Activated T-helper 17 cell treated with anti-CD3 and anti-CD28 coated beads, Interleukin-2, amount 50 U/mL, for 72 hours (primary cell): ENCODE measurements at places on chromosomes 12 and 14.

DNA sequence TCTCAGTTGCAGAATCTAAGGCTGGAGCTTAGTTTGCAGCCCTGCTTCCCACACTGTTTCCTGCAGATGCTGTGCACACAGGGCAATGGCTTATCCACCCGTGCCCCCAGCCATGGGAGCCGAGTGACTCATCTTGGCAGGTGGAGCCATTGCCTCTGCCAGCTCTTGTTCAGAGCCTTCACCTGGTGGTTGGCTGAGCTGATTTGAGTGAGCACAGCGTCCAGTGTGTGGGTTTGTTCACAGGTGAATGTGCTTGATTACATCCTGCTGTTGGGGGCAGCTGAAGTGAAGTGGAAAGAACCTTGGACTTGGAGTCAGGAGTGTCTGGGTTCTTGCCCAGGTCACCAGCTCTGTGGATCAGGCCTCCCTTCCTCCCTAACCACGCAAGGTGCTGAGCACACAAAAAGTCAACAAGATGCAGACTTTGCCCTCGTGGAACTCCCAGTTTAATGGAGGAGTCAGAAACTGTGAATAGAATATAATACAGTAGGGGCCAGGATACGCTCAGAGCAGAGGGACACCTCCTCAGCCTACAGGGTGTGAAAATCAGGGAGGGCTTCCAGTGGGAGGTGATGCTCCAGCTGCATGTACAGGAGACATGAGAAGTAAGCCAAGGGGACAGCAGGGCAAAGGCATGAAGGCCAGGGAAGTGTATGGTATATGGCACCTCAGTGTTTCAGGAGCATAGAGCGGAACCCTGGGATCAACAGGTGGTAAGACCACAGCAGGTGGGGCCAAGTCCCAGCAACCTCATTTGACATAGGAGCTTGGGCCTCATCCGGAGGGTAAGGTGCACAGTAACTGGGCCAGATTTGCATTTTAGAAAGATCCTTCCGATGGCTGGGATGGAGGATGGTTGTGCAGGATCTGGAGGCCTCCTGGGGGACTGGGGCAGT lies 22.8 kb downstream of the JDP2 start:
- no peak for ATAC-seq

DNA sequence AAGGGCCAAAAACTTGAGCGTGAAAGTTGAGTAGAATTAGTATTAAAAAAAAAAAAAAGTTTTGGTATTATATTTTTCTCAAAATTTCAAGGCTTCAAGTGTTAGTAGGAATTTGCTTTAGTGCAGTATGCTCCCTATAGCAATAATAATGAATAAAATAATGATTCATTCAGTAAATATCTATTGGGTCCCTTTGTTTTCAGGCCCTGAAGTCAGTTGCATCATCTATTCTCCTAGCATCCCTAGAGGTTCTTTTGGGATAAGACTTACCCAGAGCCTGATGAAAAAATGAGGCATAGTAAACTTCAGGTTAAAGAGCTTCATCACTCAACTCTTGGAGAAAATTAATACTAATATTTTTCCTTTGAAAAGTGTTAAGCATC lies 1.1 kb downstream of the KMT5A start:
- ATAC-seq: no peak

GRCh38 chr12:124939421-124940142 lies 25.1 kb upstream of the UBC start:
- ATAC-seq: peak; percentile 72

DNA sequence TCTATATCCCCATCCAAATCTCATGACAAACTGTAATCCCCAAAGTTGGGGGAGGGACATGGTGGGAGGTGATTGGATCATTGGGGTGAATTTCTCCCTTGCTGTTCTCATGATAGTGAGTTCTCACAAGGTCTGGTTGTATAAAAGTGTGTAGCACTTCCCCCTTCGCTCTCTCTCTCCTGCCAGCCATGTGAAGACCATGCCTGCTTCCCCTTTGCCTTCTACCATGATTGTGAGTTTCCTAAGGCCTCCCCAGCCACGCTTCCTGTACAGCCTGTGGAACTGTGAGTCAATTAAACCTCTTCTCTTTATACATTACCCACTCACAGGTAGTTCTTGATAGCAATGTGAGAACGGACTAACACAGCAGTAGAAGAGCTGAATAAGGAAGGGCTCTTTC lies 62.6 kb upstream of the VASH1 start:
- ATAC-seq: no peak

- no peak for ATAC-seq
These were observed 187.3 kb downstream of the CHST11 start for GRCh38 chr12:104643819-104644669.

DNA sequence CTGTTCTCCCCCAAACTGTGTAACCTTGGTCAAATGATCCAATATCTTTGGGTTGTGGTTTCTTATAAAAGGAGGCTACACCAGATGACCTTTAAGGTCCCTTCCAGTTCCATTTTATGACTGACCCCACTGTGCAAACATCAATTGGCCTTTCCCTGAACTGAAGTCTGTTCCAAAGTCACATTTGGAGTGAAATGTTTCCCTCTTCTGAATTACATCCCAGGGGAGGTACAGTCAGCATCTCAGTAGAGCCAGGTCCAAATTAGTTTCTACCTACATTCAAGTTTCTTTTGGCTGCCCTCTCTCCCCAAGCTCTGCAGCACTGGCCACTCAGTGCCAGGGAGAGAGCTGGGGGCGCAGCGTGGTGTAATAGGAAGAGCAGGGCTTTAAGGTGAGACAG lies 34.4 kb downstream of the LIMA1 start:
- ATAC-seq: no peak

- ATAC-seq: peak; percentile 54
These were observed 568 bp downstream of the PPM1A start for GRCh38 chr14:60249321-60250256.

DNA sequence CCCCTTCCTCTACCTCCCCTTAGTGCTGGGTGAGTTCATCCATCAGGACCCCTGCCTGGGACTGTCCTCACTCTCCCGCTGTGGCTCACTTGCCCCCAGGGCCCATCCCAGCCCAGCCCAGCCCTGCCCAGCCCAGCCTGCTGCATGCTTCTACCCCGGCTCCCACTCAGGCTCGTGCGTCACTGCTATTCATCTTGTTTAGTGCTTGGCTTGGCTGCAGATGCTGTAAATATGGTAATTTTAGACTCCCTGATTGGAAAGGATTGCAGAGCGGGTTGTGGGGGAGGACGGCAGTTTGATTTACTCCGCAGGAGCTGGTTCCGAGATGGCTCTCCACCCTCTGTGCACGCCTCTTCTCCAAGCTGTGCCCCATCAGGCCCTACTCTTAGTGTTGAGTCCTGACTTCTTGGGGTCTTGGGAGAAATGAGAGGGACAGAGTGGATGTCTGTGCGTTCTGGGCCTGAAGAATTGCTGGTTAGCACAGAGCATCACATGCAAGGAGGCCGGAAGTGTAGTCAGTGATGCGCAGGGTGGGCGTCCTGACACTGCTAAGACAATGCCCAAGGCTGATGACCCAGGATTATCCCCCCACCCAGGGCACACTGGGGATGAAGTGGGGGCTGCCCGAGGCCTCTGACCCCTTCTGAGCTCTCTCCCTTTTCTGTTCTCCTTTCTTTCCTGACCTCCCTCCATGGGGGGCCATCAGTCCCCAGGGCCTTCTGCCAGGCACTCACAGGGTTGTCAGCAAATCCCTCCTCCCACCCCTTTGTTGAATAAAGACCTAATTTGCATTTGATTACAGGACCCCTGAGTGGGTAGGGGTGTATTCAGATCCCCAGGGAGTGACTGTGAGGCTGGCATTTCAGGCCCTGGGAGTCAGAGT lies 244.4 kb downstream of the ZFP36L1 start:
- no peak for ATAC-seq

- ATAC-seq: no peak
These were observed 1.2 kb upstream of the CLEC7A start for GRCh38 chr12:10131111-10131690.

- ATAC-seq: peak; percentile 94
These were observed 81.2 kb downstream of the PCNX1 start for GRCh38 chr14:70988452-70988851.

DNA sequence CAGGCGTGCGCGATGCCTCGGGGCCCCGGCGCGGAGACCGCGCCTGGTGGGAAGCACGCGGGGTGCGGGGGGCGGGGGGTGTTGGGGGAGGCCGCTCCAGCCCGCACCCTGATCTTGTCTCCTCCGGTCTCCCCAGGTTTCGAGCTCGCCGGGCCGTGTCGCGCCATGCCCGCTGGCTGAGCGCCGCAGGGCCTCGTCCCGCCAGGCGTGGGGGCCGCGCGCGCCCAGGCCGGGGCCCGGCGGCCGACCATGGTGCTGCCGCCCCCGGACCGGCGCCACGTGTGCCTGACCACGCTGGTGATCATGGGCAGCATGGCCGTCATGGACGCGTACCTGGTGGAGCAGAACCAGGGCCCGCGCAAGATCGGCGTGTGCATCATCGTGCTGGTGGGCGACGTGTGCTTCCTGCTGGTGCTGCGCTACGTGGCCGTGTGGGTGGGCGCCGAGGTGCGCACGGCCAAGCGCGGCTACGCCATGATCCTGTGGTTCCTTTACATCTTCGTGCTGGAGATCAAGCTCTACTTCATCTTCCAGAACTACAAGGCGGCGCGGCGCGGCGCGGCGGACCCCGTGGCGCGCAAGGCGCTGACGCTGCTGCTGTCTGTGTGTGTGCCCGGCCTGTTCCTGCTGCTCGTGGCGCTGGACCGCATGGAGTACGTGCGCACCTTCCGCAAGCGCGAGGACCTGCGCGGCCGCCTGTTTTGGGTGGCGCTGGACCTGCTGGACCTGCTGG lies 2.4 kb downstream of the TMEM121 start:
- ATAC-seq: peak; percentile 42

GRCh38 chr12:2689879-2690278 lies 104.9 kb upstream of the FKBP4 start:
- no peak for ATAC-seq

DNA sequence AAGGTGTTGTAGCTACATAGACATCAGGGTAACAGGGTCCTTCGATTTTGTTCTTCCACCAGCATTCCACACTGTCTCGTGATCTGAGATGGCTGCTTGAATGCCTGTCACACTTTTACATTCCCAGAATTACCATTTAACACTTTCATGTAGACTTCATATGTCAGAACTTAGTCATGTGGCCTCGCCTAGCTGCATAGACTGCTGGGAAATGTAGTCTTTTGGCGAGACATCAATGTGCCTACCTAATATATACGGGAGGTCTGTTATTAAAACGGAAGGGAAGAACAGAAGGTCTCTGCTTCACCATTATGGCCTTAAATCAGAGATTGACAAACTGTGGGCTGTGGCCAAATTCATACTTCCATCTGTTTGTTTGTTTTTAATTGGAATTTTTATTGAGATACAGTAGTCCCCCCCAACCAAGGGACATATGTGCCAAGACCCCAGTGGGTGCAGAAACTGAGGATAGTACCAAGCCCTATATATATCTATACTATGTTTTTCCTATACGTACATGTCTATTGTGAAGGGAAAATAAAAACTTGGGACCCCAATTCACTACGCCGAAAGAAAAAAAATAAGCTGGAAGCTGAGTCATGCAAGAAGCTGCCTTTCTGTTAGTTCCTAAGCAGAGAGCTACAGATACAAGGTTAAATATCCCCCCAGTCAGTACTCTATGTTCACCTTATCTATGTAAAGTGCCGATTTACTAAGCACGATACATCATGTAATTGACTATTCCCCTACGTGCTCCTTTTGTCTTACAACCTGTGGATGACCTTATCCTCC lies 11.3 kb upstream of the HRK start:
- no peak for ATAC-seq

DNA sequence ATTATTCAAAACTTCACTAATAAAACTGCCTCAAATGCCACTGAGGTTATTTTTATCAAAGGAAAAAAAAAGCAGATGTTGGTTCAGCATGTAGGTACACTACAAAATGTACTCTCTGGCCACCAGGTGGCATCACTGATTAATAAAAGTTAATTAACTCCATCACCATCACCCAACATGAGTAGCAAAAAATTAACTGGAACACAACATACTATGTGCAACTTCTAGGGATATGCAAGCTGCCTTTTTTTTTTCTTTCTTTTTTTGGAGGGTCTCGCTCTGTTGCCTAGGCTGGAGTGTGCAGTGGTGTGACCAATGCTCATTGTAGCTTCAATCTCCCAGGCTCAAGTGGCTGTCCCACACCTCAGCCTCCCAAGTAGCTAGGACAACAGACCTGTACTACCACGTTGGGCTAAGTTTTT lies 43.8 kb upstream of the NR2C1 start:
- peak; percentile 68 for ATAC-seq

DNA sequence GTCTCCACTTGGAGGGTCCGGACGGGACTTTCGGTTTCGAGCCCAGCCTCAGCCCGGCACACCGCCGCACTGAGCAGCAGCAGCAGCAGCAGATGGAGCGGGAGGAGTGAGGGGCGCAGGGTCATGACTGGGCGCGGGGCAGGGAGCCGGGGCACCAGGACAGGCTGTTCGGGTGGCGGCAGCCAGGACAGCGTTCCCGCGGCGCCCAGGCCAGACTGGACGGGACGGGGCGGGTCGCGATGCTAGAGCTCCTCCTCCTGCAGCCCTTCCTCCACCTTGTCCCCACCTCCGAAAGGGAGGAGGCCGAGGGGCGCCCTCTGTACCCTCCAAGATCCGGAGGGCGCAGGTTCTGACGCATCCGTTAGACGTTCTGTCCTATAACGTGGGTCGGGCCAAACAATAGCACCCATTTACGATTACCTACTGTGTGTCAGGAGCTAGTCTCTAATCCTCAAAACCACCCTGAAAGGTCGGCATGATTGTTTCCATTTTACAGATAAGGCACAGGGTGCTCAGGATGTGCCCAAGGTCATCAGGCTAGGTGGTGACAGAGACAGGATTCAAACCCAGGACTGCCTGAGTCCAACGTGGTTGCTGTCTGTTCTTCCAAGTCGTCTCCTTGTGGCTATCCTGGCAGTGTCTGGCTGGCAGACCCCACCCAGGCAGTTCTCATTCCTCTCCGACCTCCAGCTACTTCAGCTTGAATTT lies at the start of gene FKBP11:
Gene FKBP11, minus strand, starts transcription at position 189 of the 708 bp plus-strand sequence. Its CDS starts 64 bp downstream, at position 125.
- peak; percentile 93 for ATAC-seq

DNA sequence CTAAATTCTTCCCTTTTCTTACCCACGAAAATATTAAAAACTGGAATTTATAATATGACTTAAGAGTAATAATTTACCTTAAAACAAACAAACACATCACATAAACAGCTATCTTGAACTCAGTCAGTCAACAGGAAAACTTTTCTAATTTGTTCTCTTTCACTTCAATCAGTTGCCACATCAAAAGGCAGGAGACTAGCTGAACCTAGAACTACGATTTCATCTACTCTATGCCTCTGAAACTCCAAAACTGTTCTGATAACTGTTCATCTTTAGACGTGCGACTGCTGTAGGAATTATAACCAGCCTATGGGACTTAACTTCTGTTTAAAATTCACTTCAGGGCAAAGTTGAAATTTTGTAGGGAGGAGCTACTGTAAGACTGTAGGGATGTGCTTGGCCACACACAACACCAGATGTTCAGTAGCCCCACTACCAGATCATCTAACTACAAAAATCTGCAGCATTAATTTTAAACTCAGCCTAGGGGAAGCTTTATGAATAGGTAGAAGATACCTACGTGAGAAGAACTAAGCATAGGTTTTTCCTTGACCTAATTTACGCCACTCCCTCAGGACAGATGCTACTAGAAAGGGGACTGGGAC lies 7.6 kb upstream of the RAD51AP1 start:
- no peak for ATAC-seq
